CD4-positive, alpha-beta T cell treated with Interleukin-17A for 4 hours (primary cell): ENCODE measurements at places on chromosomes 1 and 21.
A peak's percentile ranks its signal among the peaks of the same experiment; 100 is the strongest.

DNA sequence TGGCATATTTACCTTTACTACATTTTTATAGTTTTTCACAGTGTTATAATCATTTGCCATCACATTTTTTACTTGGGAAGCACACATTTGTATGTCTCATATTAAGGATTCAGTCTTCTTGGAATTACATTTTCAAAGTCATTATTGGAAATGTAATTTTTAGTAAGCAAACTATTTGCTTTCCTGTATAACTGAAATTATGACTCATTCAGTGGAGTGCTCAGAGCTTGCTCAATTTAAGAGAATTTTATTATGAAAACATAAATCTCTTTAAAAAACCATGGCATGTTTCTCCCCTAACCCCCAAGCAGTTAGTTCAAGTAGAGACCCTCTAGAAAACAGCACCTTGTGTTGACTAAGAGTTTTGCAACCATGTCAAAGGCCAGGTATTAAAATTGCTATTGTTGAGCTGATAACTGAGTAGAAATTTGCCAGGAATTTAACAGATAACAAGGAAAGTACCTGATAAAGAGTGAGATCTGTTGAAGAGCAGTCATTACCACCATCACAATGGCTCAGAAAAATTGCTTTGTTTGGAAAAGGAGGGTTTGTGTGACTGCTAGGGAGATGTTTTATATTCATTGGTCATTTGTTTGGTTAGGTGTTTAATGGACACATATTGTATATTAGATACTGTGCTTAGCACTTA is 105.9 kb downstream of the KCNK2 start:
- DNase-seq = no peak

DNA sequence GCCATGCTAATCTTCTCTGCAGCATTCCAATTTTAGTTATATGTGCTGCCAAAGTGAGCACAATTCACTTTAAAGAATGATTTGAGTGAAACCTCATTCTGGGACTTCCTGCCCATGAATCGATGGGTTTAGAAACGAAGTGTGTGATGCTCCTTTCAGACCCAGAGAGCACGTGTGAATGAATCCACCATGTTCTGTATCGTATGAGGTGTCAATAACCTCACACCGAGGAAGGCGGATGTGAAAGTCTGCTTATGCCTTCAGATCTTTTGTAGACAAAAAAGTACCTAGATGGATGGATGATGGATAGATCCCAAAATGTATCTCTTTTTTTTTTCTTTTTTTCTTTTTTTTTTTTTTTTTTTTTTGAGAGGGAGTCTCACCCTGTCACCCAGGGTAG is 13.8 kb downstream of the UBASH3A start:
- DNase-seq = peak; percentile 49

- DNase-seq = peak; percentile 41
Observed at GRCh38 chr1:234315588-234315987, 57.7 kb upstream of the COA6 start.

- DNase-seq = no peak
Observed at GRCh38 chr1:63408331-63408730, 40.9 kb downstream of the ALG6 start.

- DNase-seq = peak; percentile 29
Observed at GRCh38 chr21:42299324-42300044, 15.7 kb downstream of the TFF3 start.

- DNase-seq = no peak
Observed at GRCh38 chr1:62774971-62775595, 8.8 kb upstream of the ATG4C start.

DNA sequence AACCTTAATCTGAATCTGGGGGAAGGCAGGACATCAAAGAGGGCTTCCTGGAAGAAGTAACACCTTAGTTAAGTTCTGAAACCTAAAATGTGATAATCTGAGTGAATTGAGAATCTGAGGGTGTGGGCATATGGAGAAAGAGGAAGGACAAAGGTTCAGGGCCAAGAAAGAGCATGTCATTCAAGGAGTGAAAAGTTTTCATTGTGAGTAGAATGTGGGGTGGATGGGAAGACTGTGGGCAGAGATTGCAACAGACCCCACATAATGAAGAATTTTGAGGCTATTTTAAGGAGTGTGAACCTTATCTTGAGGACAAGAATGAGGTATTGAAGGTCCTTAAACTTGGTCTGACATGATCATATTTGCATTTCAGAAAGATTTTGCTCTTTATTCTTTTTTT is 227.2 kb downstream of the PTGER3 start:
- no peak for DNase-seq

DNA sequence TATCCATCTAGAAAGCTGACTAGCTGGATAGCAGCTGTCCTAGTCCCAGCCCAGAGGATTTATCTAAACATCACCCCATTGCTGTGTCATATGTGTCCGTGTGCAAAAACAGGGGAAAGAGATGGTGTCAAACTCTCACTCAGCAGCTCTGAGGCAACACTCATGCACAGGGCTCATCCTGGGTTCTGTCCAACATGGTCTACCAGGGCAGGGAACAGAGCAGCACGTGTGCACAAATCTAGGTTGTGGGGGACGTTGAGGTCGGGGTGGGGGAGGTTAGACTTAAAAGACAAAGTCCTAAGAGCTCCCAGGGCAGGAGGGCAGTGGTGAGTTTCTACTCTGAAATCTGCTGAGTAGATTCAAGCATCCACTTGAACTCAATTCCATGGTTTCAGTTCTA is 16.2 kb downstream of the PI4KB start:
- DNase-seq = no peak

GRCh38 chr1:158998781-158999161 is 10.9 kb upstream of the IFI16 start:
- DNase-seq = peak; percentile 63

DNA sequence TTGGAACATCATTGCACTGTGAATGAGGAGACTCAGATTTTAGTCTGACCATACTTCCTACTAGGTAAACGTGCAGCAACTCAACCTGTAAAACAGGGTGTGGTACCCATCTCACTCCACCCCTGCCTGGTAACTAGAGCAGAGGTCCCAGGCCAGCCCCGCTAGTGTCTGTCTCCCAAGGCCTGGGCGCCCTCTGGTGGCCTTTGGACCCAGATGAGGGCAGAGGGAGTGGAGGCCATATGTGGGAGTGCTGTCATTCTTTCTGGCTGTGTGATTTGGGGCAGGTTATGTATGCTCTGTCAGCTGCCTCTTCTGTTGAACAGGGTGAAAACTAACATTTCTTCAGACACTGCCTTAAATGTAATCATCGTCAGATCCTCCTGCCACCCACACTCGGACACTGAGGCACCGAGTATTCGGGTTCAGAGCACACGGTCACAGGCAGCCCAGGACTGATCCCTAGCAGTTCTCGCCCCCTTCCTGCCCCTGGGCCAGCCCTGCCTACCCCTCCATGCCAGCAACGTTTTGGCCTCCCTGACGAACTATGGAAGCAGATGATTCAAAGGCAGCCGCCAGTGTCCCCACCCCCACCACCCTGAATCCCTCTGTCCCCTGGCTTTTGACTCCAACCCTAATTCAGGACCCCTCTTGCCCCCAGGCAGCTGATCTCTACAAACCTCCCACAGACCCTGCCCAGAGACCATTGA is 76.0 kb downstream of the CD247 start:
- peak; percentile 91 for DNase-seq

DNA sequence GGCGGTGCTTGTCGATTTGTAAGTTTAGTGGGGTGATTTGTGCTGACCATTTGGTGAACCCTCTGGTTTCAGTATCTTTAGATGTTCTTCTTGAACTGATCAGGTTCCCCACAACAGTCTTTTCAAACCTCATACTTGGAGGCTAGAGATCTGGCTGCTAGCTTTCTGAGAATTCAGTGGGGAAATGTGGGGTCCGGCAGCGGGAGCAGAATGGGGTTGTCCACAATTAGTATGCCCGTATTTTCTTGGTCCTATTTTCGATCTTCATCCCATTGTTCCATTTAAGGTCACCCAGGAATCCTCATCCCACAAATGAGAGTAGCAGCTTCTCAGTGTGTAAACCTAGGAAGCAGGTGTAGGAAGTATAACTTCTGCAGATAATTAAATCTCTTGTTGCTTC is 10.3 kb upstream of the TPTE start:
- no peak for DNase-seq

DNA sequence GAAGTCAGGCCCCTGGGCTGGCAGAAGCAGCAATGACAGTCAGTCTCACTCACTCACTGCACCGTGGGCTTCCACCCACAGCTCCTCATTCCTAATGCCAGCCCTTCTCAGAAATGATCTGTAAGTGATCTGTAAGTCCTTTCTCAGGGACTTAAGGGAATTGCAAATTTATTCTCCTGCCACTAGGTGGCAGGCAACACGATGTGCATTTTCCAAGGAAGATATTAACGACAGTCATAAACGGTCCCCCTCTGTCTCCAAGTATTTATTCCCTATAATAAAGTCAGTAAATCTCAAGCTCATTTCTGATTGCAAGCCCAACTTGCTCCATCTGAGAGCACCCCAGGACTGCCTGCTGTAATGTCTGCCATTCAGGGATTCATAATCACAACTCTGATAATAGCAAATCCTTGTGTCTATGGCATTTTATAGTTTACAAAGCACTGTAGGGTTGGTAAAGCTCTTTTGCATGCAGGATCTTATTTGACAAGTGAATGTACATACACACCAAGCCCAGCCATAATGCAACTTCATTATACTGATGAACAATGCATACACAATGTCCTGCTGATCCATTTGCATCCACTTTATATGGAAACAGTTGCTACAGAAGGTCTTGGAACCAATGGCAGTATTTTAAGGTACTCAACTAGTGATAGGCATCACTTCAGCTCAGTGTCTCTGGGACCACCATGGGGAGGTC is 380.5 kb upstream of the CAMK1G start:
- peak; percentile 4 for DNase-seq

GRCh38 chr1:52636721-52637695 is 4.0 kb downstream of the SHISAL2A start:
- DNase-seq = peak; percentile 78

DNA sequence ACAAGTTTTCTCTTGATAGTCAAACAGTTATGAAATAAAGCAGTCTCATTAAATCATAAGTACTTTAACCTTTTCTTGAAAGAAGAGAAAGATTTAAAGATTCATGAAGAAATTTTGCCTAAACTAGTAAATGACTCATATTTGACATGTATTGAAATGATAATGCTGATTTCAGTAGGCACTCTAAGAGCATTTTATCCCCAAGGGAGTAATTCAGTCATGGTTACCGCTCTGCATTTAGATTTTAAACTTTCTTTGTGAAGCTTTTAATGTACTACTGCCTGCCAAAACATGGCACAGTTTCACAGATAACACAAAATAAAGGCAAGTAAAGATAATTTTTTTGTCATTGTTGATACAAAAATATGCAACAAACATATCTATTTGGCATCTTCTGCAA is 6.8 kb downstream of the USH2A start:
- DNase-seq = no peak
